ENCODE measurements at places on chromosomes 5 and 9. TPM values are rescaled to one million over a fixed set of nuclear protein-coding genes. Genes with fewer than 3 reads are reported as not detected.
A peak's percentile ranks its signal among the peaks of the same experiment; 100 is the strongest.

ADAMTS6 gene
- total RNA-seq: 62.5 TPM

DNA sequence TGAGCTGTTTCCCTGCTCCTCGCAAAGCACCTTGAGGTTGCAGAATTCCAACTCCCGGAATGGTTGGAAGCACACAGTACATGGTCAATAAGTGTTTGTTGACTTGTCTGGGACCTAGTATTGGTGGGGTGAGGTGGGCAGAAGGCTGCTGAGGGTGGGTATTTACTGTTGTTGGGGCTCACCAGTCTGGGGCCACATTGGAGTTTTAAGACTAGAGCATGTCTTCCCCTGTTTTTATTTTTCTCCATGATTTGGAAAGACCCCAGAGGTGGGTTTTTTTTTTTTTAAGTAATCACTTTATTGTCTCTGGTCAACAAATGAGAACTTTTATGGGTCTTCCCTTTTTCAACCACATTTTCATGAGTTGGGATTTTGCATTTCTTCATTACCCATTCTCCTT, 55.1 kb downstream of the IRF1 start:
- DNase-seq: no peak

NUTM2G gene
- not detected for total RNA-seq

- peak; percentile 60 for DNase-seq
Measured at GRCh38 chr5:54902791-54903473, 82.5 kb downstream of the ESM1 start.

DNA sequence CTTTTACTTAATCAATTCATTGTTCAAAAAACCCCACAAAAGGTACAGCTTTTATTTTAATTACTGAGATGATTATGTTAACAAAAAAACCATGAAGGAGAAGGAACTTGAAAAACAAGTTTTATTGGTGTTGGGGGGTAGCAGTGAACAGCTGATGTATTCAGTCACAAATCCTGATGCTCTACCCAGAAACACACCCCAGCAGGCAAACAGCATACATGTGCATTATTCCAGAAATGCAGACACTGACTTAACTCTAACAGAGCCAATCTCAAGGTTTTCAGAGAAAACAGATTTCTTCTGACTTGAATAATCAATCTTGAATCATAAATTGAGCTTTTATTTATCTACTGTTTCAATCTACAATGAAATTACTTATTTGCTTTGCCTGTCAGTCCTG, 175.2 kb downstream of the ZSWIM6 start:
- no peak for DNase-seq

DNA sequence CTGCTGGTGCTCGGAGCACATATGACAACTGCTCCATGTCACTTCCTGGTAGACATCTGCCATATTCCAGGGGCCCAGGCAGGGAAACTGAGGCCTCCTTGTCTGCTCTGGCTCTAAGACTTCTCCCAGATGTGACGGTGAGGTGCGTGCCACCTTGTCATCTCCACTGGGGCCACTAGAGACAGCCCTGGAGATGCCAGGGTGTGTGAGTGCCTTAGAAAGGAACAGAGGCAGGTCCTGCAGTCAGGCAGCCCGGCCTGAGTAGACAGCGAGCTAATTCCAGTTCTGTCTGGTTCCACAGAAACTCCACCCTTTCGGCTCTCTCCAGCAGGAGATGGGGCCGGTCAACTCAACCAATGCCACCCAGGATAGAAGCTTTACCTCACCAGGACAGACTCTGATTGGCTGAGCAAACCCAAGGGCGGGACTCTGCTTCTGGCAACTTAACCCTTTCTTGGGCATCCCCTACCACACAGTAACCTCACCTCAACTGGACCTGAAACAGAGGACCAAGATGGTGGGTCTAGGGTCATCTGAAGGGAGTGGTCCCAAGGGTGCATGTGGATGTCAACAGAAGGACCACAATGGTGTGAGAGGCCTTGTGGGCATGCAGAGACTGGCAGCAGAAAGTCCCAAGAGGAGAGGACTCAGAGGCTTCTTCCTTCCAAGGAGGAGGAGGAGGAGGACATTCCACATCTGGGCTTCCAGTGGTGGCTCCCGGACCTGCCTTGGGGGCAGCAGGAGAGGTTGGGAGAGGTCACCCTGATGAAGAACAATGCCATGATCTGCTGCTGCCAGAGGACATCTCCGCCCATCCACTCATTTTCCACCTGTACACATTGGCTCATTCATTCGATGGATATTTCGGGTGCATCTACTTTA, 77.7 kb downstream of the RGS3 start:
- peak; percentile 67 for DNase-seq

DNA sequence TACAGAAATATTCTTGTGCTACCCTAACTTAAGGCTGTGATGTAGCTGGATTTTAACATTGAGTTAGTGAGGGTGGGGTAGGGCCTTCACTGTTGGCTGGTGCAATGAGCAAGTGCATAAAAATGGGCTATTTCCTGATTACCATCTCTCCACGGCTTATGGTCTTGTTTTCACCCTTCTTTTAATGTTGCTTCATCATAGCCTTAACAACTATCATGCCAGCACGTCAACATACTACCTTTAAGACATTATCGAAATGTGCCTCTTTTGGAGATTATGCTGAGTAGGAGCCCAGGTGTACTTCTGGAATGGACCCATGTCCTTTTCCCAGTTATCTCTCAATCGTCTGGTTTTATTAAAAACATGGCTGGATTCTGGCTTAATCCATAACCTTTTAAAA, 350.9 kb upstream of the ACTBL2 start:
- no peak for DNase-seq

- no peak for DNase-seq
Measured at GRCh38 chr5:80284720-80285119, 28.9 kb upstream of the SERINC5 start.

- no peak for DNase-seq
Measured at GRCh38 chr5:132561601-132562000, 4.8 kb downstream of the RAD50 start.

GRCh38 chr5:1009359-1010180, 968 bp downstream of the NKD2 start:
- no peak for DNase-seq

REXO4 gene
- total RNA-seq: 17.3 TPM

- DNase-seq: no peak
Measured at GRCh38 chr9:90058182-90058763, 453.5 kb downstream of the GADD45G start.

- peak; percentile 31 for DNase-seq
Measured at GRCh38 chr9:81456431-81457006, 232.8 kb downstream of the TLE1 start.

DNA sequence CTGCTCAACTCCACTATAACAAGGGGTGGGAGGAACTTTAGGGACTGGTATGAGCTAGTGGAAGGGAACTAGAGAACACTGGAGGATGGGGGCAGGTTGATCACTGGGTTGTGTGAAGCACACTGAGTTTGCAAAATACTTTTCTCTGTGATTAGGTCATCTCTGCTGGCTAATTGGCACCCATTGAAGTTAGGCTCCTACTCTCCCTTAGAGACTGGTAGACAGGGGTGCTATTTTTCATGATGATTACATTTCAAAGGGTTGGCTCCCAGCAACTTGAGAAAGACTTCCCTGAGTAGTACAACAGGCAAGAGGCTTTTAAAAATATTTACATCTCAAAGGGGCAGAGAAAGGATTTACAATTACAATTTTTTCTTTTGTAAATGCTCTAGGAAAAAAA, 50.4 kb upstream of the MTAP start:
- DNase-seq: peak; percentile 21

DNA sequence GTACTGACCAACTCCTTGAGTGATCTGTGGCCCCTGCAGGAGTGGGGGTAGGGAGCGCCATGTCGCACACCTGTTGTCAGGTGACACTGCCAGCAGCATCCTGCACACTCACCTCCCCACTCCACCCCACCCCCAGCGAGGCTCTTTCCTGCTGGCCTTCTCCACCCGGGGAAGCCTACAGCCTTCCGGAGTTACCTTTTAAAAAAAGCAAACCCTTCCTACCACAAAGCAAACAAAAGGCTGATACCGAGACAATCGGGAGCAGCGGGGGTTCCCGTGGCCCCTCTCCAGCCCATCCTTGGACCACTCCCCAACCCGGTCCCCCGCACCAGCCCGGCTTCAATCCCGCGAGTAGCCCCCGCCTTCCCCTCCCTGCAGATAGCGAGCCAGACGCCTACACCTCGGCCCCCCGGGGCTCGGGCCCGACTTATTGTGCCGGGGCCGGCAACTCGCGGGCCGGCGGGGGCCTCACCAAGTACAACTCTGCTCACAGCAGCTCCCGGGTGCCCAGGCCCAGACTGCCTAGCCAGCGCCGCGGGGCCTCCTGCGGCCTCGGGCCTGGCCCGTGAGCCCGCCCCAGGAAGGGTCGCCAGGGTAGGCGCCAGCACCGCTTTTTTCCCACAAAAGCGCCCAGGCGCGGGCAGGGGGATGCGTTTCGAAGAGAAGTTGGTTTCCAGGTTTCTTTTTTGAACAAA, 724 bp downstream of the MACROH2A1 start:
- DNase-seq: peak; percentile 74

- no peak for DNase-seq
Measured at GRCh38 chr5:5795074-5795771, 372.7 kb downstream of the ICE1 start.

DNA sequence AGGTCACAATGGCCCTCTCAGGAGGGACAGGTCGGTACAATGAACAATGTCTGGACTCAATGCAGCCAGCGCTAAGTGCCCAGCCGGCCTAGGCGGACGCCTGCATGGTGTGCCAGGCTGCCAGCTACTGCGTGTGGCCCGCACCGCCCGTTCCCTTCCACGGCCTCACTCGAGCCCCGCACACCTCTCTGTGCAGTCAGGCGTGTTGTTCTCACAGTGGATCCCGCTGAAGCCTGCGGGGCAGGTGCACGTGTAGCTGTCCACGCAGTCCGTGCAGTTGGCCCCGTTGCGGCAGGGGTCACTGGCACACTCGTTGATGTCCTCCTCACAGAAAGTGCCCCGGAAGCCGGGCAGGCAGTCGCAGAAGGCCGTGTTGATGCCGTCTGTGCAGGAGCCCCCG, 26.7 kb upstream of the SEC16A start:
- no peak for DNase-seq

- peak; percentile 87 for DNase-seq
Measured at GRCh38 chr9:73270967-73271721, 119.5 kb downstream of the ANXA1 start.

DAB2 gene
- total RNA-seq: 211 TPM

ATP10B gene
- total RNA-seq: not detected

DNA sequence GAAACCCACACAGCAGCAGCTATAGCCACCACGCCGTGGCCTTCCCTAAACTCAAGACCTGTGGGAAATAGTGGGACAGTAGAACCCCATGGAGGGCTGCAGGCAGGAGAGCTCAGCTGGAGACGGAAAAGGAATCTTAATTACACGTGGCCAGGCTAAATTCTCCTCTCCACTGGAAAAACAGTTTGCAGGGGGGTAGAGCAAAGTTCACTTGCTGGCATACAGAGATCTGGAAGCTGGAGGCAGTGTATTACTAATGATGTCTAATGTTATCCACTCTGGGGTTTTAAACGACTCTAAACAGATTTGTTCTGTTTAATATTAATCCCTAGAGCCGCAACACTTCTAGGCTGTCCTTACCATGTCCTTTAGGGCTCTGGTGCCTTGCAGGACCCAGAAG, 257.1 kb downstream of the SAXO1 start:
- no peak for DNase-seq

DNA sequence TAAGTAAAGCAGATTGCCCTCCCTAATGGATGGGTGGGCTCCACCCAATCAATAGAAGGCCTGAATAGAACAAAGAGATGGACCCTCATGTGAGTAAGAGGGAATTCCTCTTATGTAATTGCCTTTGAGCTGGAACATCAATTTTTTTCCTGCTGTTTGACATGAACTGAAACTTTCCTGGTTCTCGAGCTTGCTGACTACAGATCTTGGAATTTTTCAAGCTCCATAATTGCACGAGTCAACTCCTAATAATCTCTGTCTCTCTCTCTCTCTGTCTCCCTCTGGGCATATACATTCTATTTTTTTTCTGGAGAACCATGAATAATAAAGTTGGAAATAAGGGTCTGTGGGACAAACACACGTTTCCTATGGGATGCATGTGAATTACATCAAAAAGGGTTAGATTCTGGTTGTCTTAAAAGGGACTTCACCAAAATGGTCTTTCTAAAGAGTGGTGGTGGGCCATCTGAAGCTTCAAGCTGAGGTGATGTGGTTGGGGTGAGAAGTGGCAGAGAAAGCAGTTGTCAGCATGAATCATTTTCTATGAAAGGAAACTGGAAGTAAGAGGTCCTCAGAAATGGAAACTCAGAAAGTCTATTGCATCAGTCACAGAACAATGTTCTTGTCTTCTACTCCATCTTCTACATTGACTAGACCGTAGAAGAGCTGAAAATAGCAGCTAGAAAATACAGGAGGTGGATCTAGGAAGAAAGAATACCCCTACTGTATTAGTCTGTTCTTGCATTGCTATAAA, 47.0 kb upstream of the HOMER1 start:
- peak; percentile 85 for DNase-seq

C9orf153 gene
- total RNA-seq: not detected

DNA sequence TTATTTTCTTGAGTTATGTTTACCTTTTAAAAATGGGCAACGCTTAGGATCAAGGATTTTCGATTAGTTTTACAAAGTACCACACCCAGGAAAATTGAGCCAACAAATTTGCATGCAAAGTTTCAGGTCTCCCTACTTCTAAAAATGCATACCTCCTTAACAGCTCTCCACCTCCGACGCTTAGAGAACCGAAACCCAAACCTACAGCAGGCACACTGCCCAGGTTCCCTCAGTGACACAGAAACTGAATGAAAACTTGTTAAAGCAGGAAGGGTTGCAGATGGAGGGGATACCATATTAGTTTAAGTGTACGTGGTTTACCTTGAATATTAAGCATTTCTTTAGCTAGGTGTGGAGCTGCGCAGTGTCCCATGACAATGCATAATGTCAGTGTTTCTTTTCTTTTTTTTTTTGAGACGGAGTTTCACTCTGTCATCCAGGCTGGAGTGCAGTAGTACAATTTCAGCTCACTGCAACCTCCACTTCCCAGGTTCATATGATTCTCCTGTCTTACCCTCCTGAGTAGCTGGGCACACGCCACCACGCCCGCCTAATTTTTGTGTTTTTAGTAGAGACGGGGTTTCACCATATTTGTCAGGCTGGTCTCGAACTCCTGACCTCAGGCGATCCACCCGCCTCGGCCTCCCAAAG, 1.6 kb upstream of the SUB1 start:
- DNase-seq: no peak

ADGRD2 gene
- not detected for total RNA-seq

CFAP90 gene
- total RNA-seq: not detected
